ENCODE measurements at places on chromosomes 5 and 9.

DNA sequence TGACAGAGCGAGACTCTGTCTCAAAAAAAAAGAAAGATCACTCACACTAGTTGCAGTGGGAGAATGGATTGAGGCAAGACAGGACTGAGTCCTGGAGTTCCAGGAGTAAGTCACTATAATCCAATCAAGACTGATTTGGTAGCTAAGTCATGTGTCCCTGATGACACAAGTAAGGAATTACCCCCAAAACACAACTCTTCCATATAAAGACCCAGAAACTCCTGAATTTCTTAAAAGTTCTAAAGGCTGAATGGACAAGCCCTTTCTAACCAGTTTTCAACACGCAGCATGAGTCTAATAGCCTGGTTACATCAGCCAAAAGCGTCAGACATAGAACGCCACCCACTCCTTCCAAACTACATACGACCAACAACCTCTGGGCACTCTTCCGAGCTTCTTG lies 2.5 kb downstream of the ZFP62 start:
- no peak for DNase-seq

GRCh38 chr9:4077499-4078102 lies 222.3 kb downstream of the GLIS3 start:
- DNase-seq, result peak; percentile 71

- no peak for DNase-seq
Measured at GRCh38 chr5:127885176-127885575, 182.0 kb downstream of the CCDC192 start.

GRCh38 chr9:32579706-32580331 lies 6.9 kb upstream of the NDUFB6 start:
- peak; percentile 64 for DNase-seq

GRCh38 chr9:36191290-36191645 lies 547 bp downstream of the CLTA start:
- DNase-seq, result peak; percentile 44

GRCh38 chr5:72077390-72077789 lies 29.9 kb upstream of the MAP1B start:
- DNase-seq, result no peak

DNA sequence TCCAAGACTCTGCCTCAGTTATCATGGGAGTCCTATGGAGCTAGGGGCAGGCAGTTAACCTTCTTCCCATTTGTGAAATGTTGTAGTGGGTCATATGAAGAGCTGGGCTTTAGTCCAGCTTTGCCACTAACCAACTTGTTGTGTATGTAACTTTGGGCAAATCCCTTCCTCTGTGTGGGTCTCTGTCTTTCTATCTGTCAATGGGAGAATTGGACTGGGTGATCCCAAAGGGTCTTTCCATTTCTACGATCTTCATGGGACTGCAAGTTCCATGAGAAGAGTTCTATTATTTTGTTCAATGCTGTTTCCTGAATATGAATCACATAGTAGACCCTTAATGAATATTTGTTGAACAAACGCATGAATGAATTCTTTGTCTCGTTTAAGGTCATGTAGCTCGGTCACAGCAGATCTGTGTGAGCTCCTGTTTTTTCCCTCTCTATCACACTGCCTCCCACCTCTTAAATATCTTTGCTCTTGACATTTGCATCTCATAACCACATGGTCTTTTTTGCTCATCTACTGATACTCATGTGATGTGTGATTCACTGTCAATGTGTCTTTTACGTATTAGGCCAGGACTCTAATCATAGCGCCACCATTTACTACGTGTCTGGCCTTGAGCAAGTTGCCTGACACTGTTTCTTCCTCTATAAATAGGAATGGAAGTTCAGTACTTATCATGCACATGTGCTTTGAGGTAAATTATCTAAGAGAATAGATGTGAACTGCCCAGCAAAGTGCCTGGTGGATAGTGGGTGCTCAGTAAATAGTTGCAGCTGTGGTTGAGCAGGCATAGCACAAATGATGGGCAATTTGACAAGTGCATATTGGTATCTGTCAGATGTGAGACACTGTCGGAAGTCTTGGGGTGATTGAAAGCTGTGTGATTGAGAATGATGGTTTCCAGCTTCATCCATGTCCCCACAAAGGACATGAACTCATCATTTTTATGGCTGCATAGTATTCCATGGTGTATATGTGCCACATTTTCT lies 37.4 kb downstream of the PTTG1 start:
- DNase-seq, result no peak

GRCh38 chr5:173413471-173413982 lies 85.3 kb upstream of the STC2 start:
- no peak for DNase-seq

DNA sequence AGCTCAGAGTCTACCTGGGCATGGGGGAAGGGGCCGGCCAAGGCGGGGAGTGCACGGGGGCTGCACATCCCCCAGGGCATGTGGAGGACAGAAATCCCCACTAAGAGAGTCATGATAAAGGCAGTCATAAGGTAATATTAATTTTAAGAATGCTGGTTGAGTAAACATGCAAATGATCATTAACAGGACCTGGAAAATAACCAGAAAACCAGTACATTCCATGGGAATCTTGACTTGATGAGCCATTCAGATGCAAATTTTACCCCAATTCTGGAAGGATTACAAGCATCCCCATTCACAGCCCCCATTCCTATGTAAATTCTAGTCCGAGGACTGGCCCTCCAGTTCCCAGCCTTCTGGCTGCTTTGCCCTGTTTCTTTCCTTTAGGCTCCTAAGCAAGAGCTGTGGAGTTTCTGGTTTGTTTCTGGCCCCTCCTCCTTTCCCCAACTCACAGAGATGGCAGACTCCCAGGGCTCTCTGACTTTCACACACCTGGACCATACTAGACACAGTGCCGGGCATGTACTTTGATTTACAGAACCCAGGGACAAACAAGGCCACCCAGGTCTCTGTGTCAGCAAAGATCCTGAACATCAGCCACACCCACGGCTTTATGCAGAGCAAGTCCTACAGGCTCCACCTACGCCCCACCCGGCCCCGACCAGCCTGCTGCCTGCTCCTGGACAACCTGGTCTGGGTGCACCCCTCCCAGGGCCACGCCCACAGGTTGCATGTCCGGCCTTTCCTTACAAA lies 62.7 kb downstream of the SEMA4D start:
- peak; percentile 47 for DNase-seq

DNA sequence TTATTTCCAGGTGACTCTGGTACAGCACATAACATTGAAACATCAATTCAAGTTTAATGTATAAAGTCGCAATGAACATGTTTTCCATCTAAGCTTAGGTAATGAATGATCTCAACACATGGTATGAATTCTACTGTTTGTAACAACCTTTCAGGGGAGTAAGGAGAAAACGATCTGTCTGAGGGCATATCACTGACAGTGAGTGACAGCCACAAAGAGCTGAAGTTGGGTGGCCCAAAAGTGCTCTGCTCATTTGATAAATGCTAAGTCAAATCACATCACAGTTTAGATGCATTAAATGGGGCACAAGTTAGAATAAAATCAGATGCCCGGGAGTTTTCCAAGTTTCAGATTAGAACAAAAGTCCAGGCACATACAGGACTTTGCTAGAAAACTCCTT lies 1.2 kb downstream of the FANCC start:
- DNase-seq, result no peak

DNA sequence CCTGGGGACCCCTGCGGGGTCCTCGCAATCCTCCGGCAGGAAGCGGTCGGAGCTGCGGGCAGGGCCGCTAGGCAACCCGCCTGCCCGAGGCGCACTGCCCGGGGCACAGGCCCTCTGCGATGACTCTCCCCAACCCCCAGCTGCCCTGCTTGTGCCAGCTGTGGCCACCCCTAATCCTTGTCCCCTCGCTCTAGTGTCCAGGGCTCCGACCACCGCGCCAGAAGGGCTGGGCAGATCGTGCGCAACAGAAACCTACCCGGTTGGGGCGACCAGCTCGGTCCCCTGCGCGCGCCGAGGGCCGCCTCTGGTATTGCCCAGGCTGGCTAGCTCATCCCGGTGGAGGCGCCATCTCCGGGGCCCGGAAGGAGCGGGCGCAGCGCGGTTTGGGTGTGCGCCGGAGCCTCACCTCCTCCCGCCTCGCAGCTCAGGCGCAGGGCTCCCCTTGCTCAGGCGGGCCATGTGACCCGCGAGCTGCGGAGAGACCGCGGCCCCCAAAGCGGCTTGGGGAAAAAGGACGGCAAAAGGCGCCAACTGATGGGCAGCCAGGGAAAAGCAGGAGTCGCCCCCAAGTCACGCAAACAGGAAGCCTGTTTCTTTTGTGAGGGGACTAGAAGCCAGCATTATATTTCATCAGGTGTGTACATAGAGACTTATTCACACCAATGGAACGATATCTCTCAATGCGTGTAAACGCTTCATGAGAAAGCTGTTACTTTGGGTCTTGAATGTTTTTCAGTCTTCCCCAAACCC lies 46.8 kb upstream of the RNF20 start:
- DNase-seq, result peak; percentile 71

DNA sequence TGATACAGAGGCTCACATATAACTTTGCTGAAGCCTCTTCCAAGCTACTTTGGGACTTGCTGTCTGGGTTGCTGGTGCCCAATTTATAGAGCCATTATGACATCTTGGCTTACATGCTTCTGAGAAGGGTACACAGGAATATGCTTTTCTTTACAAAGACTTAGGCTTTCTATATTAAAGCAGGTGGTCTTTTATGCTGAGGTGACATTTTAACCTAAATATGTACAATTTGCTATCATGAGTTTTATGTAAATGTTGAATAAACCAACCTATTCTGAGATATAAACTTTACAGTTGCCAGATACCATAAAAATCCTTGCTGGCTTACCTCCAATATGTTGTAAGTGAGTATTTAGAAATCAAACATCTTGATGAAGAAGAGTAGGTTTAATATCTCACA lies 509.2 kb upstream of the CHD1 start:
- DNase-seq, result no peak

DNA sequence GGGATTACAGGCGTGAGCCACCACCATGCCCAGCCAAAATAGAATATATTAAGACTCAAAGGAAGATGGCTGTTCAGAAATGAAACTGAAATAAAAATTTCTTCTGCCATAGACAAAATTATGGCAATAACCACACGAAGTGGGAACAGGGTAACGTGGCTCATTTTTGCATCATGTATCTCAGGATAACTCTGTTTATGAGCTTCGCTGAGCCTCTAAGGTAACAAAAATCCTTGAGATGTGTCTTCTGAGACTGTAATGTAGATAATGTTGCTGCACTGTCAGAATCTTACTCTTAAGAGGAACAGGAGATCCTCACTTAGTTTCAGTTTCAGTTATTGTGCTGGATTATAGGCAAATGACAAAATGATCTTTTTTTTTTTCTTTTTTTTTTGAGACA lies 153.8 kb downstream of the GOLPH3 start:
- DNase-seq, result no peak

- DNase-seq, result no peak
Measured at GRCh38 chr5:68243681-68244080, 28.1 kb downstream of the PIK3R1 start.

DNA sequence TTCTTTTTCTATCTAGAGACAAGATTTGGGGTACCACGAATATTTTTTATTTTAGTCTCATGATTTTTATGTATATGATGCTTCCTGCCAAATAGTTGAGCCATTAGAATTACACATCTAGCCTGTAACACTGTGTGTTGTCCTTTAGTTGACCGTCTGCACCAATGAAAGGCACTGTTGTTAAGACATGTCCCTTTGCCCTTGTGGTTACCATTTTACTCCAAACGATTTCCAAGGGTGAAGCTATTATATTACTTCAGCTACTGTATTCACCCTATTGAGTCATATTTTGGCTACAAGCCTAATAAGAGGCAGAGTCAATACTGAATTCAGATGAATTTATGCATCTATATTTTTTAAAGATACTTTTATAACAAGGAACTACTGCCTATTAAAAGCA lies 207.6 kb downstream of the CETN3 start:
- peak; percentile 78 for DNase-seq

- DNase-seq, result no peak
Measured at GRCh38 chr9:69391946-69392345, 66.9 kb downstream of the ENTREP1 start.

All from epithelial cell of esophagus (primary cell).